ENCODE measurements at places on chromosomes 1 and 21.

- H3K27me3 ChIP-seq = peaks cover 53% of the 10 kb centered on the region
- peaks cover 25% of the 10 kb centered on the region for H3K36me3 ChIP-seq
- H3K4me3 ChIP-seq = peak overlapping the region; percentile 87
- no peak for DNase-seq
Measured at GRCh38 chr1:186681121-186681520, 898 bp upstream of the PTGS2 start.

DNA sequence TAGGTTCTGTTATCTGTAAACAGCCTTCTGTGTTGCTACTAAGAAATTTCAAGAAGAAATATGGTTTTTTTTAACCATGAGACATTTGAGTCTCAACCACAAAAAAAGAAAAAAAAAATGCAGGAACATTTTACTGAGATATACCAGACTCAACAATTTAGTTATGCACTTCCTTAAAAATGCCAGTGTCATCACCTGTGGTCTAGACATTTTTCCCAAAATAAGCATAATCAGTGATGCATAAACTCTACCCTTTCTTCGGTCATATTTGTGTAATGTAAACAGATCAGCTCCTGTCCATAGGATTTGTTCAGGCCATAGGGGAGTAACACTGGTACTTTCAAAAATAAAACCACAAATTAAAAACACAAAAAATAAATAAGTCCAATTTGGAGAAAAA lies 122.6 kb upstream of the TNFSF4 start:
- no peak overlapping the region for H3K27ac ChIP-seq
- peaks cover 16% of the 10 kb centered on the region for H3K4me1 ChIP-seq

- H3K4me3 ChIP-seq = no peak overlapping the region
- no peaks in the 10 kb centered on the region for H3K36me3 ChIP-seq
- H3K27me3 ChIP-seq = no peaks in the 10 kb centered on the region
- no peak for DNase-seq
- no peak overlapping the region for H3K27ac ChIP-seq
- H3K4me1 ChIP-seq = no peaks in the 10 kb centered on the region
Measured at GRCh38 chr1:82931006-82931405, 1067.9 kb downstream of the TTLL7 start.

DNA sequence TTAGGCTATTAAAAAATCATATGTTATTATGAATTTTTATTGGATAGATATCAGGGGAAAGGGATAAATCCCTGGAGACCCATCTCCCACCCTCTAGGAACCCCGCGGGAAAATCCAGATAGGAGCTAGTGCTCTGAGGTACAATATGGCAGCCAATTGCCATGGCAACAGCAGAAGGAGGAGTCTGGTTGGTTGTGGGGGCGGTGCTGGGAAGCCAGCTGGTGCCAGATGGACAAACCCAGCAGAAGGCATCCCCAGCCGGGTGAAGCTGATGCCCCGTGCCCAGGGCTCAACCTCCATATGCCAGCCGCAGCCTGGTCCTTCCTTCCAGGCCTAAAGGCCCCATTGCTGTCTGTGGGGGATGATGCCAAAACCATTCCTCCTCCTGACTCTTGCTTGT lies 38.3 kb downstream of the RHBG start:
- no peaks in the 10 kb centered on the region for H3K4me1 ChIP-seq
- H3K36me3 ChIP-seq = no peaks in the 10 kb centered on the region
- H3K4me3 ChIP-seq = no peak overlapping the region
- no peak for DNase-seq

GRCh38 chr1:29485096-29485925 lies 249.0 kb downstream of the PTPRU start:
- H3K4me3 ChIP-seq = no peak overlapping the region
- no peaks in the 10 kb centered on the region for H3K36me3 ChIP-seq
- no peak overlapping the region for H3K27ac ChIP-seq
- peaks cover 2% of the 10 kb centered on the region for H3K27me3 ChIP-seq

GRCh38 chr1:101407505-101408211 lies 170.8 kb downstream of the S1PR1 start:
- H3K27me3 ChIP-seq = peaks cover 45% of the 10 kb centered on the region
- DNase-seq = no peak
- no peaks in the 10 kb centered on the region for H3K36me3 ChIP-seq
- no peak overlapping the region for H3K27ac ChIP-seq

- peaks cover 32% of the 10 kb centered on the region for H3K4me1 ChIP-seq
- peaks cover 7% of the 10 kb centered on the region for H3K36me3 ChIP-seq
Measured at GRCh38 chr1:58574816-58575215, 2.2 kb downstream of the TACSTD2 start.

- no peak overlapping the region for H3K27ac ChIP-seq
- no peak overlapping the region for H3K4me3 ChIP-seq
- H3K27me3 ChIP-seq = peaks cover 33% of the 10 kb centered on the region
- no peaks in the 10 kb centered on the region for H3K36me3 ChIP-seq
Measured at GRCh38 chr1:117802531-117803257, 126.7 kb downstream of the GDAP2 start.

GRCh38 chr1:221810406-221810805 lies 68.5 kb upstream of the DUSP10 start:
- no peaks in the 10 kb centered on the region for H3K36me3 ChIP-seq
- peak overlapping the region; percentile 81 for H3K27ac ChIP-seq
- no peak for DNase-seq

- H3K27me3 ChIP-seq = no peaks in the 10 kb centered on the region
- no peak for DNase-seq
- peaks cover 61% of the 10 kb centered on the region for H3K4me1 ChIP-seq
- H3K36me3 ChIP-seq = no peaks in the 10 kb centered on the region
- H3K4me3 ChIP-seq = no peak overlapping the region
Measured at GRCh38 chr1:219465212-219466093, 147.5 kb downstream of the ZC3H11B start.

DNA sequence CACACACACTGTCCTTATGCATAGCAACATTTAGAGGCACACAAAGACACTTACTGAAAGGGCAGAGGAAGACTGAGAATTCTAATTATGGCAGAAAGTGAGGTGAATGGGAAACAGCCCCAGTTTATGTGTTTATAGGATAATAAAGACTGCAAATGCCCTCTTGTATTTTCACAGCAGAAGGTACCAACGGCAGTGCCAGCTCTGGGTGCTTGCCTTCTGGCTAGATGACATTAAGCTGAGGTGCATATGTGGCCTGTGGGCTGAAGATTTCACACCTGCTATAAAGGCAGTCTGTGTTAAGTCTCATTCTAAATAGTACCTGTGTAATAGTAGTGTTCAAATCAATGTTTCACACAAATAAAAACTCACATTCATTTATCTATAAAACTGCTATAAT lies 347.2 kb upstream of the ZRANB2 start:
- no peak for DNase-seq
- no peaks in the 10 kb centered on the region for H3K4me1 ChIP-seq
- H3K36me3 ChIP-seq = no peaks in the 10 kb centered on the region
- H3K27me3 ChIP-seq = no peaks in the 10 kb centered on the region
- H3K4me3 ChIP-seq = no peak overlapping the region

- H3K27me3 ChIP-seq = no peaks in the 10 kb centered on the region
- no peak for DNase-seq
- H3K27ac ChIP-seq = no peak overlapping the region
- H3K36me3 ChIP-seq = no peaks in the 10 kb centered on the region
- no peaks in the 10 kb centered on the region for H3K4me1 ChIP-seq
- H3K4me3 ChIP-seq = no peak overlapping the region
Measured at GRCh38 chr1:188281921-188282320, 1453.2 kb downstream of the PLA2G4A start.

DNA sequence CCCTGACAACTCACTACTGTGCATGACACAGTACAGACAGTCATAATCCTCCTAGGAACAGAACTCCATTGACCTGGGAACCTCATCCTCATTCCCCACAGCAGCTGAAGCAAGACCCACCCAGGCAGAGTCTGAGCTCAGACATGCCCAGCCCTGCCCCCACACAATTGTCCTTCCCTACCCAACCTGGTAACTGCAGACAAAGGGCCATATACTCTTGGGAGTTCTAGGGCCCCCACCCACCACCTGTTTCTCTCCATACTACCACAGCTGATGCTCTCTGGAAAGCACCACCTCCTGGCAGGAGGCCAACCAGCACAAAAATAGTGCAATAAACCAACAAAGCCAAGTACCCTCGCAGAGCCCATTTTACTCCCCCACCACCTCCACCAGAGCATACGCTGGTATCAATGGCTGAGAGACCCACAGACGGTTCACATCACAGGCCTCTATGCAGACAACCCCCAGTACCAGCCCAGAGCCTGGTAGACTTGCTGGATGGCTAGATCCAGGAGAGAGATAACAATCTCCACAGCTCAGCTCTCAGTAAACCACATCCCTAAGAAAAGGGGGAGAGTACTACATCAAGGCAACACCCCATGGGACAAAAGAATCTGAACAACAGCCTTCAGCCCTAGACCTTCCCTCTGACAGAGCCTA lies 159.7 kb upstream of the CXADR start:
- H3K27ac ChIP-seq = no peak overlapping the region
- no peaks in the 10 kb centered on the region for H3K36me3 ChIP-seq
- DNase-seq = no peak
- H3K27me3 ChIP-seq = no peaks in the 10 kb centered on the region

DNA sequence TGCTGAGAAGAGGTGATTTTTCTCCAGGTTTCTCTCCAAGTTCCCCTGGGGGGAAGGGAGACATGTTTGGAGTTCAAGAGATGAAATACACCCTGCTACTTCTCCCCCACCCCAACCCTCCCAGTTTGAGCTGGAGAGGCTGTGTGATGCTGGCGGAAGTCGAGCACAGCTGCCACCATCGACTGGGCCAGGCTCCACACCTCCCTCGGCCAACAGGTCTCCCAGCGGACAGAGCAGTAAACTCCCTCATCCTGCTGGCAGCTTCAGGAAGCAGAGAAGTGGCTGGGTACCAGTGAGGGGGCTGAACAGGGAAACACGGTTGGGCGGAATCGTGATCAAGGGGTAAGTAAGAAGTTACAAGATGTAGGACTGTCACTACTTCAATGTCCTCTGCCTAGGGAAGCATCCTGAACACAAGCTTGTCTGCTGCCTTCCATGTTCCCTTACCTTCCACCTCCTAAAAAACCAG lies 6.6 kb upstream of the NHLH1 start:
- no peaks in the 10 kb centered on the region for H3K27me3 ChIP-seq
- peaks cover 50% of the 10 kb centered on the region for H3K36me3 ChIP-seq
- H3K27ac ChIP-seq = no peak overlapping the region
- DNase-seq = no peak
- no peak overlapping the region for H3K4me3 ChIP-seq
- peaks cover 2% of the 10 kb centered on the region for H3K4me1 ChIP-seq

GRCh38 chr1:27931184-27931583 lies 3.6 kb upstream of the SMPDL3B start:
- H3K4me3 ChIP-seq = no peak overlapping the region
- no peak overlapping the region for H3K27ac ChIP-seq

Measured in activated T-helper 2 cell treated with anti-CD3 and anti-CD28 coated beads, Interferon-gamma antibody, Interleukin-2, Interleukin-4, amounts not matched to agents 10 μg/mL and 5 μg/mL and 100 μg/mL, durations not matched to agents 14 hours and 24 hours and 36 hours (primary cell).